CD4-positive, alpha-beta T cell treated with Interleukin-10 for 1 hour (primary cell): ENCODE measurements at places on chromosomes 7 and 10.

DNA sequence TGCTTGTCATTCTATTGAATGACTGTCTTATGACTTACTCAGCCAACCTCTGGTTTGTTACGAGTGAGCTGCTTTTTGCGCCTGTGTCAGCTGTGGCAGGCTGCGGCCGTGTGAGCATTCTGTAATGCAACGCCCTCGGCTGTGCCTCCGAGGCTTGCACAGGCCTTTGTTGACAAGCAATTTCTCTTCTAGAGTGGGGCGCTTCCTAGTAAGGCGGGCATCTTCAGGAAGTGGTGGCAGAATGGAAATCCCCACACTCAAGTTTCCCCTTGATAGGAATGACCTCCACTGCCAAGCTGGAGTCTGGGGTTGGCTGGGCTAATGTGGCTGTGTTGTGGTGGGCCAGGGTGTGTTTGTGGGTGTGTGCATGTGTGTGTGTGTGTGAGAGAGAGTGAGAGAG, 20.2 kb upstream of the TMEM178B start:
- DNase-seq, result peak; percentile 79

GRCh38 chr7:137583172-137583571, 239.6 kb upstream of the PTN start:
- no peak for DNase-seq

DNA sequence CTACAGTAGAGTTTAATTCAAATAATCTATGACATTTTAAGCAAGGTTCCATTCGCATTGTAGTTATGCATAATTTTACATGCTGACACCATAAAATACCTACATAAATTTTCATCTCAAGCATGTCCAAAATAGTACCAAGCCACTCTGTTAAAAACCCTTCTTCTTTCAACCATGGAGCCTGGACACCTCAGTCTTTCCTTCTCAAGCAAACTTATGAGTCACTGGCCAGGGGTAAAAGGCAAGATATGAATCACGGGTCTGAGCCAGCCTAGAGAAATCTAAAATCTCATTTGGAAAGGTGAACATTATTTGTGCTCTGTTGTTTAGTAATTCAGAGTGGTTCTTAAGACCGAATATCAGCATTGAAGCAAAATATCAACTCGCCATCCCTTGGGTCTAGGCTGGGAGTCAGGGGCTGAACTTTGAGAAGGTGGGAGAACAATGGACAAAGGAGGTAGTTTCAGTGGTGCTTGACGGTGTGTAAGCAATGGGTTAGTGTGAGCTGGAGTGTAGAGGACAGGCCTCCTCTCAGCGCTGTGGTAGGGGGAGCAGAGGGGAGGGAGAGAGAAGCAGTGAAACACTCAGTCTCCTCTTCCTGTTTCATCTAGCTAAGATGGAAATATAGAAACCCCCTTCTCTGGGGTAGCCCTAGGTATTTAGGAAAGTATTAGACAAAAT, 19.1 kb upstream of the GPAM start:
- DNase-seq, result no peak

GRCh38 chr7:15954671-15955354, 268.3 kb upstream of the MEOX2 start:
- no peak for DNase-seq

- no peak for DNase-seq
Observed at GRCh38 chr10:59967079-59967478, 60.7 kb upstream of the CCDC6 start.

- no peak for DNase-seq
Observed at GRCh38 chr7:64509583-64509982, 53.3 kb downstream of the ZNF680 start.

DNA sequence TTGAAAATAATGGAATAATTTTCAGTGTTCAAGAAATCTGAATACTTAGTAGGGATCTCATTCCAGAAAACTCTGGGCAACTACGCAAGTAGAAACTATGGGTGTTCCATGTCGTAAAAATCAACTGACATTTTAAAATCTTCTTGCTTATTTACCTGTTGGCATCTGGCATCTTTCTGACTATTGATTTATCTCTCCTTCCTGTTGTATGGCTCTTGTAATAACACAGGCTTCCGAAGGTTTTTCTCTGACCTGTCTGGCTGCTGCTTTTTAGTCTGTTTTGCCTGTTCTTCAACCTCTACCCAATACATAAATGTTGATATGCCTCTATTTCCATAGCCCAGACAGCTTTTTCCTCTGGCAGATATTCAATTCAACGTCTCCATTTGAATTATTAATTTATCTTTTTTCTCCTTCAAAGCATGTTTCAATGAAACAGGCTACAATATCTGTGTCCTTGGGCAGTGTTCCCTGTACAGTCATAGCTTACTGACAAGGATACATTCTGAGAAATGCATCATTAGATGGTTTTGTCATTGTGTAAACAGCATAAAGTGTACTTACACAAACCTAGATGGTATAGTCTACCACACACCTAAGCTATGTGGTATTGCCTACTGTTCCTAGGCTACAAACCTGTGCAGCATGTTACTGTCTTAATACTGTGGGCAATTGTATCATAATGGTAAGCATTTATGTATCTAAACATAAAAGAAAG, 105.9 kb upstream of the ETV1 start:
- DNase-seq, result no peak

GRCh38 chr10:1367938-1368841, 312.0 kb downstream of the WDR37 start:
- DNase-seq, result no peak

GRCh38 chr10:32379318-32379949, 32.5 kb upstream of the EPC1 start:
- peak; percentile 66 for DNase-seq

- DNase-seq, result no peak
Observed at GRCh38 chr10:58517491-58518355, 5.1 kb downstream of the BICC1 start.
